ENCODE measurements at places on chromosomes 4 and X.

DNA sequence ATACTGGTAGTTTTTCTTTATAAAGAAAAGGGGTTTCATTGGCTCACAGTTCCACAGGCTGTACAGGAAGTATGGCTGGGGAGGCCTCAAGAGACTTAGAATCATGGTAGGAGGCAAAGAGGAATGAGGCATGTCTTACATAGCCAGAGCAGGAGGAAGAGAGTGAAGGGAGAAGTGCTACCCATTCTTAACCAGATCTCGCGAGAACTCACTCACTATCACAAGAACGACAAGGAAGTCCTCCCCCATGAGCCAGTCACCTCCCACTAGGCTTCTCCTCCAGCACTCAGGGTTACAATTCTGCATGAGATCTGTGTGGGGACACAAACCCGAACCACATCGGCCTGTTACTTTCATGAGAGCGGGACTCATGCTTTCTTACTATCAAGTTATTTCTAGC lies 240.5 kb downstream of the TENM3 start:
- no peak for DNase-seq

DNA sequence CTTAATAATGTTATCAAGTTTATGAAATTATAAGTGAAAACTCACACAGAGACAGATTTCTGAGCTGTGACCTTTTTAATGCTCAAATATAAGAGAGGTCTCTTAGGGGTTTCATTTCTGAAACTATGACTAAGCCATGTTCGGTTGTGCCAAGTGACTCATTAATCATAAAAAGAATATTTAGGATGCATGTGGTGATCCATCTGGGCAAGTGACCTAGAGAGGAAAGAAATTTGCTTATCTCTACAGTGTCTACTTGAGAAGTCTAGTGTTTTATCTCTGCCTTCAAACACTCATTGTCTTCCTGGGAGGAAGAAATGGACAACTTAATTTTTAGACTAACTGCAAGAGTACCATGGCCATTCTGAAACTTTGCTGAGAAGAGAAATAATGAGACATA lies 545.3 kb upstream of the GRID2 start:
- no peak for DNase-seq

DNA sequence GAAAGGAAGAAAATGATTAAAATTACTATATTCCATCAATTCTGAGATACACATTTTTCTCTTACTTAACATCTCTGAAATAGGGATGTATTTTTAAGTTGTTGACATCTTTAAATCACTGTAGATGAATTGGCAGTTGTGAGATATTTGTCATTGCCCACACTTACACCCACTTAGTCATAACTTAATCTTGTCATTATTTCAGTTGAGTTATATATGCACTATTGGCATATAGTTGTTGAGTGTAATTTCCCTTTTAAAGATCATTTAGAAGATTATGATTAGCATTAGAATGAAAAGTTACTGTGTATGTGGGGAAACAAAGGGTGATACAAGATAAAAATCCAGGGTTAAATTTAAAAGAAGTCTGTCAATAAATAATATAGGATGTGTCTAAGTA lies 2.2 kb downstream of the AIMP1 start:
- DNase-seq, result no peak

DNA sequence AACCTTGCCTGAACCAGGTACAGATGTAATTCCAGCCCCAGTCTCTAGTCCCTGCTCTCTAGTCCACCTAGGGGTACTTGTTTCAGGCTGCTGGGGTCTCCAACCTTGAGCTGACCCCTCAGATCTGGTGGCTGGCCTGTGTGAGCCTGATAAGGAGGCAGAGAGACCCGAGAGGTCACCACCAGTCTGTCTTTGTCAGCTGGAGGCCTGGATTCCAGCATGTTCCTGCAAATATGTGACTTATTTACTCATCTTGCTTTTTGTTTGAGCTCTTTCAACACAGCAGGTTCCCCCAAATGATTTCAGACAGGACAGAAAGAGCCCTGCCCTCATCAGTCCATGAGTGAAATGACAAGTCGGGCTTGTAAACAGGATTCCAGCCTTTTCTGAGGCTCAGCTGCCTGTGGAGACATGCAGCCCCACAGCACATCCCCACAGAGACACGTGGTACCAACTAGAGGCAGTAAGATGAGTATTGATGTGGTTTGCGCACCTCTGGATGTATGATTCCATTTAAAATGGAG lies 37.5 kb upstream of the STK26 start:
- peak; percentile 15 for DNase-seq

DNA sequence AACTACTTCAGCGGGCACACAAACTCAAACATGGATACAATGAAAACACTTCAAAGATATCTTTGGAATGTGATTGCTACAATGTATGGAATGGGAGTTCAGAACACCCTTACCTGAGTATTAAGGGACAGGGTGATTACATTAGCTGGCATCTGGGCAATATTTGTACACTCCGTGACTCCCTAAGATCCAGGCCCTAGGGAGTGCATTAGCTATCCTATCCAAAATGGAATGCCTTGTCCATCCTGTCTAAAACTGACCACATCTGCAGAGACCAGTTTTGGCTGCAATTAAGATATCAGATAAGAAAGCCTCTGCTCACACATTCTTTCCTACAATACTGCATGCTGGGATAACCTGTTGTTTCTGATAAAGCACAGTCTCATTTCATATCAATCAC lies 176.6 kb upstream of the EMCN start:
- DNase-seq, result no peak

DNA sequence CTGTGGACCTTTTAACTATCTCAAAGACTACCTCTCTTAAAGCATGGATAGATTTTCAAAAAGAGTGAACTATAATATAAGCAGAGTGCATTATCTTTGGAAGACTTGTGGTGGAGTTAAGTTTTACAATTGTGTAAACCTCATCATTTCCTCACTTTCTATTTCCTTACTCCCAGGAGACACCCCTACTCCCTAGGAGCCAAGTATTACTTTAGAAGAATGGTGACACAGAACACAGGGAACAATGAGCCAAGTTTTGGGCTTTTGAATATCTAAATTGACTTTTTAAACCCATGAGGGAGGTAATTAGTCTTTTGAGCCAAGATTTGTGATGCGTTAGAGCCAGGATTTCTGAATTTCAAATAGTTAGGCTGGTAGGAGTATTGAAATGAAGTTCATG lies 78.9 kb upstream of the UNC5C start:
- DNase-seq, result no peak

Data from common myeloid progenitor, CD34-positive (primary cell).